ELF-1 (cell line): ENCODE measurements at places on chromosomes 11 and 22.
A peak's percentile ranks its signal among the peaks of the same experiment; 100 is the strongest.

DNA sequence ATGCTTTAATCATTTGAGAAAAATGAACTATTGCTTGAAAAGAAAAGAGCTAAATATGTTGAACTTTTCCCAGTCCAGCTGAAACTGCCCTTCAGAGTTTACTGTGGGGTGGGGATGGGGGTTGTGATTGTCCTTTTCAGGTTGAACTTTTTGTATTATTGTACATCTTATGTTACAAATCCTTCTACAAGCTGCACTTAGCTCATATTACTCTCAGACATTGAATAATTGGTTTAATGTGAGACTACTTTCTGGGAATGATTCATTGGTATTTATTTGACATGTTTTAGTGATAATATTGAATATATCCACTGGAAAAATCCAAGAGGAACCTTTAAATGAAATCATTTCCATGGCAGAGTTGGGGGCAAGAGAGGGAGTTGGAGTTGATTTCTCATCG, 84.9 kb downstream of the ATXN10 start:
- DNase-seq, result no peak

DNA sequence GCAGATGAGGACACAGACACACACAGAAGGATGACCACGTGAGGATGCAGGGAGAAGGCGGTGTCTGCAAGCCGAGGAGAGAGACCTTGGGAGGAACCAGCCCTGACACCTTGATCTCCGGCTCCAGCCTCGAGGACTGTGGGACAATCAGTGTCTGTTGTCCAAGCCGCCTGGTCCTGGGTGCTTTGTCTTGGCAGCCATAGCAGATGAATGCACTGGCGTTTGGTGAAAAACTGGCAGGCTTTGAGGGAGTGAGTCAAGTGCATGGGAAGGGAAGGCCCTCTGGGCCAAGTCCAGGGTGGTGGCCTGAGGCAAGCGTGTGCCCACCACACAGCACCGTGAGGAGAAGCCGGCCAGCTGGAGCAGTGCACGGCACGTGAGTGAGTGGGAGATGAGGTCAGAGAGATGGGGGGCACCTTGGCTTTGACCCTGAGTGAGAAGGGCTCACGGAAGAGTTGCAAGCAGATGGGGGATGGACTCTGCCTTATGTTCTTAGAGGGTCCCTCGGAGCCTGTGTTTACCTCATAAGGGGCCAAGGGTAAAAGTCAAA, 12.4 kb upstream of the BRSK2 start:
- DNase-seq, result no peak

GRCh38 chr22:26842103-26842502, 184.7 kb downstream of the MIAT start:
- DNase-seq, result peak; percentile 89

DNA sequence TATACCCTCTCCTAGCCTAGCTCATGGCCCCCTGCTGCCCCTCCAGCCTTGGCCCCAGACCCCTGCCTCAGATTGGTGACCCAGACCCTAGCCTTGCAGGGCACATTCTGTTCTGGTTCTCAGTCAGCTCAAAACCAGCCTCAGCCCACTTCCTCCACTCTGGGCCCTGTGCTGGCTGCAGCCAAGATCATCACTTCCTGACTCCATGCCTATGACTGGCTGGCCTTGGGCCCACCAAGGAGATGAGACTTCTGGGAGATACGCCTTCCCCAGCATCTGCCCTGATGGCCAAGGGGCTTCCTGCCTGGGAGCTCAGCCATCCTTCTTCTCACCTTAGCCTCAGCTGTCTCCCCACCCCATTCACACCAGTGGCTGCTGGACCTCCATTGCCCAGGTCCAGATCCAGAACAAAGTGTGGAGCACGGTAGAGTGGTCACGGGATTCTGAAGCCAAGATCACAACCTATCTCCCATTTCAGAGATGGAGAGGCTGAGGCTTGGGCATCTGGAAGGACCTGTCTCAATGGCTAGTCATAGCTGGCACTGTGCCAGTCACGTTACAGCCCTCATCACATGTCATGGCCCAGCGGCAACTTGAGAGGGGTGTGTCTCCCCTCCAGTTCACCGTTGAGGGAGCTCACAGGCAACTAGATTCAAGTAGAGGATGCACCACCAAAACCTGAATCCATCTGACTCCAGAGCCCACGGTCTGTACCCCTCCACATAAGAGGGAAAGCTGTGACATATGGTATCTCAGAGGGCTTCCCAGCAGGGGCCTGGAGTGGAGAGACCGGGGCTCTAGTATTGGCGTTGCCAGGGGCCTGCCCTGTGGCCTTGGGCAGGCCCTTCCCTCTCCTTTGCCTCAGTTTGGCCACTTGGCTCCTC, 43.0 kb upstream of the KLHL35 start:
- DNase-seq, result no peak

DNA sequence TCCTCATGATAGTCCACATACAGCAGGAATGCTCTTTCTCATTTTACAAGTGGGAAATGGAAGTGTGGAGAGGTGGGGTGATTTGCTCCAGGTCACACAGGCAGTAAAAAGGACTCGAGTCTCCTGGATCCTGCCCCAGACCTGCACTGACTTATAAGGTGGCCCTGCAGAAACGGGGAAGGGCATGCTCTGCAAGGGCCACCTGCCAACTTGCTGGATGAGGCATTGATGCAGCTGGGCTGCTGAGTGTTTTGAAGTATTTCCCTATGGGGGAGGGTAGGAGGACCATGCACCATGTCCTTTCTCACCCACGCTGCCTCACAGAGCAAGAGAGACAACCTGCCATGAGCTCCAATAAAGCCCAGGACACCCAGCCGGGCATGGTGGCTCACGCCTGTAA, 36.9 kb downstream of the OR6Q1 start:
- DNase-seq, result no peak

- no peak for DNase-seq
Measured at GRCh38 chr11:73889536-73889935, 12.7 kb downstream of the PAAF1 start.

- DNase-seq, result no peak
Measured at GRCh38 chr11:2355000-2355644, 22.0 kb upstream of the CD81 start.

GRCh38 chr11:14809466-14809865, 82.6 kb downstream of the CYP2R1 start:
- no peak for DNase-seq

- DNase-seq, result no peak
Measured at GRCh38 chr11:123525511-123525918, 95.4 kb downstream of the GRAMD1B start.

DNA sequence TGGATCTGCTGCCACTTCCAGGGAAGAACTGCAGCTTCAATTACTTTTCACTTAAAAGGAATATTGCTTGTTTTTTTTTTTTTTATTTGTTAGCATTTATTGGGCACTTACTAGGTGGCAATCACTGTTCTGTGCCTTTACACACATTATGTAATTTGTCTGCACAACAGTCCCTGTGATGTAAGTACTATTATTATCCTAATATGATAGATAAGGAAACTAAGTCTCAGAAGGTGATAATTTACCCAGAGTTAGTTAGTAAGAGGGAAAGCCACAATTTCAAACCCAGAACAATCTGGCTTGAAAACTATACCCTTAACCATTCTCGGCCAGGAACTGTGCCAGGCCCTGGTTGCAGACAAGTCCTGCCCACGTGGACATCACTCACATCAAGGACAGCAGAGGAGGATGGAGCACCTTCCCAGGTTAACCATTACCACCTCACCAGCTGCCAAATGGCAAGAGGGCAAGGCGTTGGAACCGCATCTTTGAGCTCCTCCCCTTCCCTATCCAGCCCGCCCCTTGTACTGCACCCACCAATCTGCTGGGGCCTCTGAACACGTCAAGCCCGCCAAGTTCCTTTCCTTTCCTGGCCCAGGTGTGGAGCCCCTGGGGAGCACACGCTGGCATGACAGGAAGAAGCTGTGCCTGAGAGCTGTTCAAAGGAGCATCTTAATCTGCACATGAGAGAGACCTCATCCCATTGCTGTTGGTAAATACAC, 78.4 kb downstream of the NAV2 start:
- DNase-seq, result no peak

- no peak for DNase-seq
Measured at GRCh38 chr11:84234462-84235202, 948.5 kb upstream of the CCDC90B start.

DNA sequence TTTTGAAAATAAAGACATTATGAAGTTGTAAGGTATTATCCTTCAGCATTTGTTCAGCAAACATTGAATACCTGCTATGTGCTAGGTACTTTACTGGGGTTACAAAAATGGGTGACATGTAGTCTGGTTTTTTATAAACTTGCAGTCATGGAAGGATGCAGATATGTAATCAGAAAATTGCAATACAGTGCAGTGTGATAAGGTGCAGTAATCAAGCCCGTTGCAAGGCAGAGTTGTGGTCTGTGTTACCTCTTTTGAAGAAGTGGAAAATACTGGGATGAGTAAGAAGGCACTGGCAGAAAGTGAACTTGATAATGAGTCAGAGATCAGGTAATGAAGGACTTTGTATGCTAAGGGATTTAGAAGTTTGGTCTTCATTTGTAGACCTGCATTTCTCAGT, 8.1 kb downstream of the FBXO7 start:
- DNase-seq, result no peak

GRCh38 chr22:43305806-43306205, 37.4 kb downstream of the SCUBE1 start:
- no peak for DNase-seq

DNA sequence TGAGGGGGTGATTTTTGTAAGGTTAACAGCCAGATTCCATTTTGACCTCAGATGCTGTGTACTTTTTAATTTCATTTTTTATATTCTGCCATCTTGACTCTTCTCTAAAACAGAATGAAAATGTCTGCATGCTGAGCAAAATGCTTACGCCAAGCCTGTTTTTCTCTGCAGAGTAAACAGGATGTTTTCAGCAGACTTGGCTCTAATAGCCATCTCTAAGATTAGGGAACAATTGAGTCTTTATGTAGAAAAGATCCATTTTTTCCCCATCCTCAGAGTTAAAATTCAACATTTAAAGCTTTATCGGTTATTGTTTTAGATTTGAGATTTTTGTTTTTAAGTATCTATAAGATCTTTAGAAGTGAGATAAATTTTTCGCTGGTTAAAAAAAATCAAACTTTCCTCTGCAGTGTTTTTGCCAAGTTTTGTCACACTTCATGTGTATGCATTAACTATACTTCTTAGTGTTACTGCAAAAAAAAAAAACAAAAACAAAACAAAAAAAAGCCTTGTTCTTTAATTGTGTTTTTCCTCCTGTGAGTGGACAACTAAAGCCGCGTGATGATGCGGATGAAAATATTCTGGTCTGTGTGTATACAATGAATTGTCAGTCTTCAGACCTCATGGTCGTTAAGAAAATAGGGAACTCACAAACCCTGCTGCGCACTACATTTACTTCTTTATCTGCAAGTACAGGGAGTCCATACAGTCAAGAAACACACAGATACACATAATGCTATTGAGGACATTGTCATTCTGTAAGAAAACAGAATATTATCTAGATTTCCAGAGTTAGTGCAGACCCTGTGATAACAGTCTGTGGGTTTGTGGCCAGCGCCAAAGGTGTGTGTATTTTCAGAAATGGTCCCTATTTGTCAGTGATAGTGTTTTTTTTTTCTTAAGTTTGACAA, 17.5 kb upstream of the ADSL start:
- no peak for DNase-seq

DNA sequence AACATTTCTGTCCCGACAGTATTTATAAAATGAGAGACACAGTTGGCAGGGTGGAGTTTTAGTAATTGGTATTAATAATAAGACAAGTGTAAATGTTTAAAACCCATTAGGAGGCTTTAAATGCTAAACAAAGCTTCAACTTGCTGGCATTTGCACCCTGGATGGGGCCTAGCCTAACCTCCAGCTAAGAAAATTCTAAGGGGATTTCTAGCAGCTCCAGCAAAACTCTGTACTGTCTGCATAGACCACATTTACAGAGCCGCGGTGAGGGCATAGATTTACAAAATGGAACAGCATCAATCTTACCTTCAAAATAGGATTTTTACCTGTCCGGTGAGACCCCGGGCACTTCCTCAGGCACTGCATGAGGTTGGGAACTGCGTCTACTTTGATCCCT, 113.9 kb upstream of the ANO1 start:
- DNase-seq, result no peak

DNA sequence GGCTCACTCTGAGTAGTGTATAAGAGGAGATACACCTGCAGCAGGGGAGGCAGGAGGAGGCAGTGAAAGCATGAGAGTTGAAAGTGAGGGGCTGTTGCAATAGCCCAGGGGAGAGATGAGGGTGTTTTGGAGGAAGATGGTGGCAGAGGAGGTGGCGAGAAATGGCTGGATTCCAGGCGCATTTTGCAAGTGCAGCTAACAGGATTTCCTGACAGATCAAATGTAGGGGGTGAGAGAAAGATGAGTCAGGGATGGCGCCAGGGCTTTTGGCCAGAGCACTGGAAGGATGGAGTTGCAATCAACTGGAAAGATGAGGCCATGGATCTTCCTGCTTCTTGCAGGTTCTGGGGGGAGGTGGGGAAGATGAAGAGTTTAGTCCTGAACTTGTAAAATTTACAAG, 16.8 kb upstream of the TSPAN18 start:
- no peak for DNase-seq

GRCh38 chr11:37849706-37850105, 1251.7 kb upstream of the RAG2 start:
- DNase-seq, result no peak

DNA sequence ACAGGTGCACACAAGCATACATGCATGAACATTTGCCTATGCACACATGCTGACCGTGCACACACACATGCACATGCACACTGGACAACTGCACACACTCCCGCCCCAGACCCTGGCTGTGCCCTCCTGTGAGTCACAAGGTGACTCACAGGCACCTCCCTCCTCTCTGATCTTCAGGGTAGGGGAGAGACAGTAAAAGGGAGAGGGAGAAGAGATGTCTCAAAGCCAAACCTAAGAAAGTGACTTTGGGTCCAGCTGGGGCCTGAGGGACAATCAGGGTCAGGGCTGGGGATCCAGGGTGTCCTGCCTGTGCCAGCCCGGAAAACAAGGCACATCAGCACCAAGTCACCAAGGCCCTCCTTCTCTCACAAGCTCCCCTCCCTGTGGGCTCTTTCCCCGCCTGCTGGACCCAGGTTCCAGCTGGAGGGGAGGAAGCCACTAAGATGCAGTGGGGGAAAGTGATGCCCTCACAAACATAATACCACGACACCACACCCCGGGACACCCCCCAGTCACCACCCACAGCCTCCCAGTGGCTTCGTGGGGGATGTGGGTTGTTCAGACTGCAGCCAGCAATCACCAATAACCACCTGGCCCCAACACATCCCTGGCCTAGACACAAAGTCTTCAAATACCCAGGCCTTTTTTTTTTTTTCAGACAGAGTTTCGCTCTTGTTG, 39.3 kb downstream of the PDGFB start:
- no peak for DNase-seq

- DNase-seq, result peak; percentile 35
Measured at GRCh38 chr22:36870250-36870649, 9.4 kb downstream of the NCF4 start.

DNA sequence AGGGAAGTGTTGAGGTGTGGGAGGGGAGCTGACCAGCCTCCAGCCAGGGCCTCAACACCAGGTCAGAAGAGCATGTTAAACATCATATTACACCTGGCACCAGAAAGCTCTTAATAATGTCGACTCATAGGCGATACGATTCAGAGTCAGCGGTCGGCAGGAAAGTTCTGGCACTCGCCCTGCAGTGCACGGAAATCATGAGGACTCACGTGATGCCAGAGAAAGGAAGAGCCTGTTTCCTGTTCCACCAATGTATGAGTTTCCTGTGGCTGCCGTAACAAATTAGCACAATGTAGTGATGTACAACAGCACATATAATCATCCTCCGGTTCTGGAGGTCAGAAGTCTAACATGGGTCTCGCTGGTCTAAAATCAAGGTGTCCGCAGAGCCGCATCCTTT, 198.8 kb downstream of the BARX2 start:
- no peak for DNase-seq
